ENCODE measurements at places on chromosomes 11 and 22.

DNA sequence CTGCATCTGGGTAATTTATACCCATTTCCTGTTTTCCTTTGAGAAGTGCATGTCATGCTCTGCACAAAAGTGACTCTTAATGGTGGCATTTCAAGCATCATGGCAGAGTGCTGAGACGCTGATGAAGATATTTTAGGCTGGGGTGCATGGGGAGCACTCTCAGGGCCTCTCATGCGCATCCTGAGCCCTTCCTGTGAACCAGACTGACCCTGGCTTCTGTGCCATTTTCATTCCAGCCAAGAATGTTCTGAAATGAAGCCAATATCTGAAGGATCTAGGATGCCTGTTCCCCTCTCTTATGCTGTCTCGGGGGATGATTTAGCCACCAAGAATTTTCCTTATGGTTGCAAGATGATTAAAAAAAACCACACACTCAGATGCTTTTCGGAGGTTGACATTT is 61.5 kb downstream of the MIAT start:
- no peak for ATAC-seq

DNA sequence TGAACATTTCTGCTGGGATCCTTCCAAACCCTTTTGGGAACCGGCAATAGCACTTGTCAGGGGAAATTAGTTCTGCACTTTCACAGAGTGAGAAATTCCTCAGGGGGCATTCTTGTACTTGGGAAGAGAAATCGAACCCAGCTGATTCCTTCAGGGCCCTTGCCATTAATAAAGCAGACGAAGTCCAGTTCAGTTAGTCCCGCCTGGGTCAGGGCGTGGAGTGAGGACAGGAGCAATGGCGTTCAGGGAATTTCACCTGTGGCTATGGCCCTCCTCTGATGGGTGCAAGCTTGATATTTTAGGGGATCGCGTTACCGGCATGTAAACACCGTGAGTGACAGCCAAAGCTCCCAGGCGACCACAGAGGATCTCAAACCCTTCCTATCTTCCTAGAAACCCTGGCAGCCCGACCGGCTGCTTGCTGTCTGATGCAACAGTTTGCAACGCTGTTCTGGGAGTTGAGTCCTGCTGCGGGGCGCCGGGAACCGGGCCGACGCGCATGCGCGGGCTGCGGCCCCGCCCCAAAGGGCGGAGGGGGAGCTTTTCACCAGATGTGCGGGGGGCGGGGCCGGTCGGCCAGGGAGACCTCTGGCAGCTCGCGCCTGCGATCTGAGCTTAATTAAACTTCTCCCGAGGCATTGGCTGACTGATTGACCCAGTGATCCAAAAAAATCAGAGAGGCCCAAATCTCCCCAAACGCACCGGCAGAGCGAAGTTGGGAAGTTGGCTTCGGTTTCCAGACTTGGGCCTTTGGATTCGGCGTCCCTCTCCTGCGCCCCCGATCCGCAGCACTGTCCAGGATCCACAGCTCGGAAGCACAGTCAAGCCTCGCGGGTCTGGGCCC is 34.3 kb upstream of the CREB3L1 start:
- peak; percentile 90 for ATAC-seq

DNA sequence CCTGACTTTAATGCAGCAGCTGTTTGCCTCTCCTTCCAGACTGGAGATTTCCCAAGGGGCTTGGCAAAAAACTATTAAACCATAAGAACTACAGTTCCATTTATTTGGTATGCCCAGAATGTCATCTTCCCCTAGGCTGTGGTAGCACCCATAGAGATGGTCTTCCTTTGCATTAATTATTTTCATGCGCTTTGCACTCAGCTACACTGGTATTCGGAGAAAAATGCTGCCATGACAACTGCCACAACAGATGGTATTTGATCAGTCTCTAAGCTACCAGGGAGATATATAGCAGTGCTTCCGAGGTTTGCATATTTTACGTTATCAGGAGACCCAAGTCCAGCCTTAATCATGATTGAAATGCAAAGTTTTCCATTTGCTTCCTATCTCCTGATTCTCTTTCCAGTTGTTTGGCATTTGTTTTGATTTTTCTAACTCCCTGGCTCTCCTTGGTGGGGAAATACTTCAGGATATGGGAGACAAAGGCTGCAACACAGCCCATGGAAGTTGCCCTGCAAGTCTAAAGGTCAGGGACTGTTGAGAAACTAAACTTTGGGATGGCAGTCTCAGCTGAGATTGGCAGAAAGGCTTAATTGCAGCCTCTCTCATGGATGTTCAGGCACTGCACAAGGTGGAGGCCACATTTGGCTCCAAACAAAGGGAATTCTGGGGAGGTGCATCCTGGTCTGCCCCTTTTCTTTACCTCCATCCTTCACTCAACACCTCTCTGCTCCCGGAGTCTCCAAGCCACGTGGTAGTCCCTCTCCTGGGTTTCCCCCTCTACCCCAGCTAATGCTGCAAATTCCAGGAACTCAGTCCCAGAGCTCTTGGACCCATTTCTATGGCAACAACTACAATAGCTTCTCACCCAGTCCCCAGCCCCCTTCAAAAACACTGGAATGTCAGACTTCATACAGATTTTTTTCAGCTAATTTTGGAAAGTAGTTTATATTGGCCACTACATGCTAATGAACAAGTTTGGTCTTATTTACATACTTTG is 151.8 kb downstream of the NAV2 start:
- ATAC-seq: no peak

- peak; percentile 61 for ATAC-seq
These were observed 144.0 kb downstream of the FBXO7 start for GRCh38 chr22:32618441-32619140.

- no peak for ATAC-seq
These were observed 48.1 kb upstream of the GRAMD1B start for GRCh38 chr11:123381817-123382554.

GRCh38 chr11:82871646-82872045 is 28.6 kb downstream of the PRCP start:
- ATAC-seq: no peak

DNA sequence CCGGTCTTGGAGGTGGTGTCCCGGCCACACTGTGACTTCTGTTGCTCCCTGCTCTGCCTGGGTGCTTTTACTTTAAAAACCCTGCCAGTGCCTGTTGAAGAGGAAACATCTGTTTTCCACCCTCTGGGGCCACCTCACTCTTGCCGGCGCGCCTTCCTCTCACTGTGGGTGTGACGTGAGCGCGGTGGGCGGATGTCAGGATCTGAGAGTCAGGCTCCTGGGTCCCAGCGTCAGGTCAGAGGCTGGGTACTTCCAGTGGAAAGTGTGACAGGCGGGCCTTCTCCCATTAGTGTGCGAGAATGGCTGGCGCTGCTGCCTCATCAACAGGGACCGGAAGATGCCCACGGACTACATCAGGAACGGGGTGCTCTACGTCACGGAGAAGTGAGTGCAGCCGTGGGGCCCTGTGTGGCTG is 54.2 kb downstream of the GRAMD4 start:
- ATAC-seq: peak; percentile 59

Data from gastroesophageal sphincter (tissue), 4 donors.